ENCODE measurements at places on chromosomes 5 and 9. TPM values are rescaled to one million over a fixed set of nuclear protein-coding genes. Genes with fewer than 3 reads are reported as not detected.

The UNC5A gene
- polyA plus RNA-seq = 0.60 TPM

The ANKRD31 gene
- not detected for polyA plus RNA-seq

The SLC12A2 gene
- 38.7 TPM for polyA plus RNA-seq

The OR1Q1 gene
- polyA plus RNA-seq = not detected

The SLC2A8 gene
- 11.8 TPM for polyA plus RNA-seq

GRCh38 chr5:101943784-101944183 lies 352.3 kb downstream of the SLCO4C1 start:
- H3K27ac ChIP-seq = no peak overlapping the region
- no peaks in the 10 kb centered on the region for H3K27me3 ChIP-seq
- no peaks in the 10 kb centered on the region for H3K36me3 ChIP-seq
- DNase-seq = no peak

DNA sequence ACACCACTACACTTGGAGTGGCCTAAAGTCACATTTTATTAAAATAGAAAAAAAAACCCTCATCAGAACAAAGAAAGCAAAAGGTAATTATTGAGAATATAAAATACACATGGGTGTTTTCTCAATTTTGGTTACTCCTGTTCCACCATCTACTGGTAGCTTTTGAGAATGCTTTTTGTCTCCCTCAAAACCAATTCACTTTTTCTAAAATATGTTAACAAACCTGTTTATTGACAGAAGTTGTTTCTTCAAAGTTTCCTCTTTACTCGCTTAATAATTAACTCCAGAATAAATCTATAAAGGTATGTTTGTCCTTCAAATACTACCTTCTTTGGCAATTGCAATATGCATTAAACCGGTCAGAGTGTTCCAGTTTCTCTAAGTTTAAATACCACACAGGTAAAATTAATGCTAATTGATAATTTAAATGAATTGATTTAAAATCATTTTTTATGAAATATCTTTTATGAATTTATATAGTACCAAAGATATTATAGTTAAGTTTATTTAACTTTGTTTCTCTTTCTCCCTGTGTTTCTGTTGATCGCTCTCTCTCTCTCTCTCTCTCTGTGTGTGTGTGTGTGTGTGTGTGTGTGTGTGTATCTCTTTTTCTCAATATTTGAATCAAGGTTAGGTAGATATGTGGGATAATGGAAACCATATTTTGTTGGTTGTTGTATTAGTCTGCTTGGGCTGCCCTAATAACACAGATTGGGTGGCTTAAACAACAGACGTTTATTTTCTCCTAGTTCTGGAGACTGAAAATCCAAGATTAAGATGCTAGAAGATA lies 487.4 kb downstream of the PRDM9 start:
- no peak for DNase-seq
- no peaks in the 10 kb centered on the region for H3K27me3 ChIP-seq
- no peaks in the 10 kb centered on the region for H3K36me3 ChIP-seq
- no peak overlapping the region for H3K27ac ChIP-seq
- no peaks in the 10 kb centered on the region for H3K4me1 ChIP-seq
- H3K4me3 ChIP-seq = no peak overlapping the region

DNA sequence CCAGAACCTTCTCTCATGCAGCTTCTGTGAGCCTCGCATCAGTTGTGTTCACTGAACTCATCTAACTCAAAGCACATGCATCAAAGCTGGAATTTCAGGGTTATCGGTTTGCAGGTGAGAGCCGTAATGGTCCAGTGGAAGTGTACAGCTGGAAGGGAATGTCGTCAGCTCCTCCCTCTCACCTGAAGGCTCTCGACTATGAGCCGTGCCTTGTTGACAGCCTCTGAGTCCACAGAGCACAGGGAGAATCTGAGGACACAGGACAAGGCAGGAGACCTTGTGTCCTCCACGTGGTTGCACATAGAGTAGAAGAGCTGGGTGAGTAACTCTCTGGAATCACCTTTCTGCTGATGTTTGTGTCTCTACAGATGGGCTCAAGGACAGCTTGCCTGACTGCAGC lies 38.8 kb downstream of the PROP1 start:
- H3K36me3 ChIP-seq = no peaks in the 10 kb centered on the region
- H3K4me3 ChIP-seq = no peak overlapping the region
- no peak for DNase-seq
- H3K4me1 ChIP-seq = no peaks in the 10 kb centered on the region

DNA sequence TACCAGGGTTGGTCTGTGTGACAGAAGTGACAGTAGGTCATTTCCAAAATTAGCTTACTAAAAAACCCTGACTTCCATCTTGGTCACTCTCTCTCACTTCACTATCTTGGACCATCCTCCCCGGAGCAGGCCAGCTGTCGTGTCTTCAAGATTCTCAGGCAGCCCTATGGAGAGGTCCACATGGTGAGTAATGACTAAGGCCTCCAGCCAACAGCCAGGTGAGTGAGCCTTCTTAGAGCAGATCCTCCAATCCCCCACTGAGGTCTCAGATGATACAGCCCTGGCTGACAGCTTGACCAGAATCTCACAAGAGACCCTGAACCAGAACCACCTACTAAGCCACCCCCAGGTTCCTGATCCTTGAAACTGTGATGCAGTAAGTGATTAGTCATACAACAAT lies 92.0 kb downstream of the DCP2 start:
- H3K4me1 ChIP-seq = no peaks in the 10 kb centered on the region
- H3K4me3 ChIP-seq = no peak overlapping the region
- H3K36me3 ChIP-seq = no peaks in the 10 kb centered on the region
- DNase-seq = no peak

DNA sequence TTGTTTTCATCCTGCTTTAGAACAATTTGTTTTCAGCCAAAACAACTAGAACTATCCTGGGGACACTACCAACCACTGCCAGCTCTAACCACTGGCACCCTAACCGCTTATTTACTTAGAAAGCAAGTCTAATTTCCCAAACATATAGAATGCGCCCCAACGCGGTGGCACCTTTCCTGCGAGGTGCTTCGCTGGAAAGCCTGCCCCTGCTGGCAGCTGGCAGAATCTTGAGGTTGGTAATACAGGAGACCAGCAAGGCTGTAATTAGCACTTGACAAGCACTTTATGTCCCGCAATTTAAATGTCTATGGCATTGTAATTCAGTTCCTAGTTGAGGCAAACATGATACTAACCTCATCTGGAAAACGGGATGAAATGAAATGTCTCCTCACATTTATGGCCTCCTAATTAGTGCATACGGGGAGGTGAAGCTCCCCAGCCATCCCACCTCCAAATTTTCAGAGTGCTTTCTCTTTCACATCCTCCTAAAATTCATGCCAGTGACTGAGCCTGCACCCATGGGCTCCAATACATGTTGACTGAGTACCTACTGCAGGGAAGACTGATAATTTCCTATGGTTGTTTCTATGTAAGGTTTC lies 30.4 kb downstream of the GABBR2 start:
- no peak overlapping the region for H3K27ac ChIP-seq
- H3K36me3 ChIP-seq = no peaks in the 10 kb centered on the region
- H3K27me3 ChIP-seq = no peaks in the 10 kb centered on the region
- no peak overlapping the region for H3K4me3 ChIP-seq

DNA sequence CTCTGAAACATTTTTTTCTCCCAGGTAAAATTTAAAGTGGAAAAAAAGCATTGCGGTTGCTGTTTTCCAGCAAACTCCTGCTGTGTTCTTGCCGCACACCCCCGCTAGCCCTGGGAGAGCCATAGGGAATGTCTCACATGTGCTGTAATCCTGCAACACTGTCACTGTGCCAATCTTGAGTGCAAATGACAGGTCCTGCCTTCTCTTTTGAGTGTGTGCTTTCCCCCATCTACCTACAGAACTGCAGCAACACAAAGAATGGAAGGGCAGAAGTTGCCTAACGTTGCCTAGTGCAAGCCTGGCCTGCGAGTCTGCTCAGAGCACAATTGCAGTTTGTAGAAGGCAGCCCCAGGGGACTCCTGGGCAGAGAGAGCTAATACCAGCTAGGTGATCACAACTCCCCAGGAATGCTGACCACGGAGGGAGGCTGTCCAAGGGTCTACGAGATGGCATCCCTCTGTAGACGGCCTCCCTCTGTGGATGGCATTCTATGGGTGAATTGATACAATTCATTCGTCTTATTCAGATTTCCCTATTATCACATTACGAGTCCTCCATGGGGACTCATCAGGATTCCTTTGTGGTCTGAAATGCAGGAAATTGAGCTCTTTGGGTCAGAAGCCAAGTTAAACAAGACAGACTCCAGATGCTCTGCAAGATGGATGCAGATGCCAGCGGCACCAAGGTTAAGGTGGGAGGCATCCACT lies 172.6 kb upstream of the S1PR3 start:
- no peaks in the 10 kb centered on the region for H3K27me3 ChIP-seq
- no peak for DNase-seq
- H3K27ac ChIP-seq = no peak overlapping the region

DNA sequence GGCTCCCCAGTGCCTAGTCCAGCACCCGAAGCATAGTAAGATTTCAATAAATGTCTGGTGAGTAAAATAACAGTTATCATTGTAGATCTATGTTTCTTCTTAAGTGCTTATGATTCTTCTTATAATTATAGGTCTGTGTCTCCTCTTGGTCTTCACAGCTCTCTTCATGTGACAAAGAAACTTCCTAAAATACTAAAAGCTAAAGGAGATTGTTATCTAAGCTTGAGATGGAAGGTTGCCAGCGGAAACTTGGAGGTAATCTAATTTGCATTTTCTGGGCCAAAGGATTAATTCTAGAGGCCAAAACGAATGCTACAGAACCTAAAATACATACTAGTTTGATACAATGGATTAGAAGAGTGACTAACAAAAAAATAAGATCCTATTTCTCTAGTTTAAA lies 13.6 kb upstream of the ARHGAP26 start:
- no peak for DNase-seq
- H3K27me3 ChIP-seq = no peaks in the 10 kb centered on the region

- no peak overlapping the region for H3K4me3 ChIP-seq
- no peak overlapping the region for H3K27ac ChIP-seq
- no peaks in the 10 kb centered on the region for H3K4me1 ChIP-seq
- H3K36me3 ChIP-seq = no peaks in the 10 kb centered on the region
- H3K27me3 ChIP-seq = no peaks in the 10 kb centered on the region
These were observed 427.1 kb downstream of the PRELID2 start for GRCh38 chr5:145408048-145408341.

DNA sequence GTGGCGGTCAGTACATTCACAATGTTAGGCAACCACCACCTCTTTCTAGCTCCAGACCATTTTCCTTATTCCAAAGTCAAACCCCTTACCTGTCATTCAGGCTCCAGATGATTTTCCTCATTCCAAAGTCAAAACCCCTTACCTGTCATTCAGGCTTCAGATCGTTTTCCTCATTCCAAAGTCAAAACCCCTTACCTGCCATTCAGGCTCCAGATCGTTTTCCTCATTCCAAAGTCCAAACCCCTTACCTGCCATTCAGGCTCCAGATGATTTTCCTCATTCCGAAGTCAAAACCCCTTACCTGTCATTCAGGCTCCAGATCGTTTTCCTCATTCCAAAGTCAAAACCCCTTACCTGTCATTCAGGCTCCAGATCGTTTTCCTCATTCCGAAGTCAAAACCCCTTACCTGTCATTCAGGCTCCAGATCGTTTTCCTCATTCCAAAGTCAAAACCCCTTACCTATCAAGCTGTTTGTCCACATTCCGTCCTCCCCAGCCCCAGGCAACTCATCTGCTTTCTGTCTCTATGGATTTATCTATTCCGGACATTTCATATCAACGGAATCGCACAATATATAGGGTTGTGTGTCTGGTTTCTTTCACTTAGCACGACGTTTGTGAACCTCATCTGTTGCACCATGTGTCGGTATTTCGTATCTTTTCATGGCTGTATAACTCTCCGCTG lies 5.2 kb downstream of the PLEKHG4B start:
- no peak for DNase-seq
- no peak overlapping the region for H3K27ac ChIP-seq
- peaks cover 3% of the 10 kb centered on the region for H3K4me1 ChIP-seq
- no peak overlapping the region for H3K4me3 ChIP-seq

DNA sequence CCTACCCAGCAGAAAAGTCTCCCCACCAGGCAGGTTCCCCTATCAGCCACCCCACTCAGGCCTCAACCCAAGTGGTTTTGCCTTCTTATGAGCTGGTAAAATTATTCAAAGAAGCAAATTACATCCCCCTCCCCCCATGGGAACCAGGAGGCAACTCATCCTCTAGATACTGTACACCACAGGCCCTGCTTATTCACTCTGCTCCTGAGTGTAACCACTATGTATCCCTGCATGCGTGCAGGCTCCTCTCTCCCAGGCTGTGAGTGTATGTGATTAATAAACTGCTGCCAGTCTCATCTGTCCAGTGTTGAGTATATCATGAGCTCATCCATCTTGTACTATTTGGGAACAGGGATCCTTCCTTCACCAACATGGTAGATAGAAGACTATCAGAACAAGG lies 8.6 kb downstream of the KCTD16 start:
- no peaks in the 10 kb centered on the region for H3K4me1 ChIP-seq
- no peaks in the 10 kb centered on the region for H3K36me3 ChIP-seq
- H3K27ac ChIP-seq = no peak overlapping the region
- H3K27me3 ChIP-seq = no peaks in the 10 kb centered on the region

DNA sequence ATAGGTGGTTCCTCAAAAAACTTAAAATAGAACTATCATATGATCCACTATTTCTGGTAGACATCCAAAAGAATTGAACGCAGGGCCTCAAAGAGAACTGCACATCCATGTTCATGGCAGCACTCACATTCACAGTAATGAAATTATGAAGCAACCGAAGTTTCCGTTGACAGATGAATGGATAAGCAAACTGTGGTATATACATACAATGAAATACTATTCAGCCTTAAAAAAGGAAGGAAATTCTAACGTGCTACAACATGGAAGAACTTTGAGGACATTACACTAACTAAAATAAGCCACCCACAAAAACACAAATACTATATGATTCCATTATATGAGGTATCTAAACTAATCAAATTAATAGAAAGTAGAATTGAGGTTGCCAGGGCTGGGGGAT lies 18.5 kb downstream of the CENPK start:
- H3K27ac ChIP-seq = no peak overlapping the region
- H3K4me3 ChIP-seq = no peak overlapping the region
- no peaks in the 10 kb centered on the region for H3K4me1 ChIP-seq
- DNase-seq = no peak
- no peaks in the 10 kb centered on the region for H3K36me3 ChIP-seq

DNA sequence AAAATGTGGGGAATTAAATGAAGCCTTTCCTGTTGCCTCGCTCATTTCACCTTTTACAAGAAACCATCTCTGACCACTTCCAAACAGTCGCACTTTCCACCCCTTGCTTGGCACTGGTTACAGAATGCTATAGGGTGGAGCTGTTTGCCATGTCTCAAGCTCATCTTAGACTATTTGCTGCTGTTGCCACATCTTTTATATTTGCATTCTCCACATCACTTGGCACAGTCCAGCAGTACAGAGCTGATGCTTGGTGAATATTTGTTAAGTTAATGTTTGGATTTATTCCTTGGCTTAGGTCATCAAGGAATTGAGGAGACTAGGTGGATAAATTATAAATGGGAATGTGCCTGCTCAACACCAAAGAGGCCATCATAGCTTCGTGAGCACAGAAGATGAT lies 53.2 kb downstream of the GNA14 start:
- peaks cover 59% of the 10 kb centered on the region for H3K4me1 ChIP-seq
- no peak for DNase-seq
- H3K4me3 ChIP-seq = no peak overlapping the region
